A549 treated with dexamethasone at 1 μM for 4 hours (cell line): ENCODE measurements at places on chromosomes 2 and 18. TPM values are rescaled to one million over a fixed set of nuclear protein-coding genes. Genes with fewer than 3 reads are reported as not detected.

Gene POTEC
- total RNA-seq, result not detected in 5 replicates

Gene RGPD3
- total RNA-seq, result 0.14 to 0.25 TPM (median 0.16 TPM) in 5 replicates

Gene CNOT9
- total RNA-seq, result 36.8 to 43.3 TPM (median 40.7 TPM) in 5 replicates

Gene C1GALT1C1L
- 2.1 to 2.4 TPM (median 2.3 TPM) in 5 replicates for total RNA-seq

Gene GAREM1
- 4.2 to 8.2 TPM (median 6.1 TPM) in 5 replicates for total RNA-seq

Gene ZNF396
- total RNA-seq, result 0.58 to 0.75 TPM (median 0.64 TPM) in 5 replicates

Gene TBR1
- 0.01 to 0.09 TPM (median 0.04 TPM) in 4 of 5 replicates, not detected in the other for total RNA-seq

Gene STPG4
- total RNA-seq, result 0.07 TPM in 1 of 5 replicates, not detected in the others

Gene GREB1L
- 3.5 to 7.5 TPM (median 5.3 TPM) in 5 replicates for total RNA-seq

Gene DOK6
- not detected in 5 replicates for total RNA-seq

Gene ICOS
- total RNA-seq, result not detected in 5 replicates

Gene HAAO
- total RNA-seq, result not detected in 5 replicates

Gene SEH1L
- total RNA-seq, result 24.9 to 33.1 TPM (median 28.9 TPM) in 5 replicates

Gene COLEC12
- 0.02 to 0.06 TPM (median 0.03 TPM) in 5 replicates for total RNA-seq

Gene C2orf92
- total RNA-seq, result 0.26 to 0.77 TPM (median 0.59 TPM) in 5 replicates

Gene KCNK3
- 0.45 to 0.86 TPM (median 0.64 TPM) in 5 replicates for total RNA-seq

Gene SCTR
- 0.15 to 0.18 TPM in 2 of 5 replicates, not detected in the others for total RNA-seq

Gene ASXL3
- total RNA-seq, result not detected in 5 replicates

Gene MSTN
- total RNA-seq, result 0.02 TPM in 1 of 5 replicates, not detected in the others

Gene BOD1L2
- total RNA-seq, result not detected in 5 replicates

Gene C2orf78
- not detected in 5 replicates for total RNA-seq

Gene MTERF4
- total RNA-seq, result 23.9 to 26.4 TPM (median 25.6 TPM) in 5 replicates

Gene CNTNAP5
- total RNA-seq, result not detected in 5 replicates

Gene BBS5
- 4.4 to 5.8 TPM (median 5.0 TPM) in 5 replicates for total RNA-seq

Gene NT5DC4
- 0.05 TPM in 1 of 5 replicates, not detected in the others for total RNA-seq

Gene CFAP65
- 0.21 to 0.27 TPM (median 0.22 TPM) in 5 replicates for total RNA-seq

Gene AGXT
- total RNA-seq, result not detected in 5 replicates

Gene TRABD2A
- 11.2 to 16.2 TPM (median 14.5 TPM) in 5 replicates for total RNA-seq

Gene SATB2
- 2.1 to 4.3 TPM (median 3.4 TPM) in 5 replicates for total RNA-seq

Gene NEURL3
- 0.39 to 0.61 TPM (median 0.45 TPM) in 5 replicates for total RNA-seq

Gene ADAM23
- total RNA-seq, result 9.5 to 10.7 TPM (median 9.8 TPM) in 5 replicates

Gene RBKS
- total RNA-seq, result 6.8 to 8.0 TPM (median 7.5 TPM) in 5 replicates

Gene GKN1
- total RNA-seq, result 0.24 to 0.56 TPM (median 0.41 TPM) in 5 replicates

Gene SCYGR4
- total RNA-seq, result not detected in 5 replicates

Gene POTEI
- 0.01 TPM in 1 of 5 replicates, not detected in the others for total RNA-seq

Gene NETO1
- 0.04 TPM in 1 of 5 replicates, not detected in the others for total RNA-seq

Gene B3GNT7
- 2.2 to 3.5 TPM (median 3.0 TPM) in 5 replicates for total RNA-seq

Gene STAT4
- total RNA-seq, result 3.9 to 5.7 TPM (median 4.8 TPM) in 5 replicates

Gene DNER
- 9.1 to 14.0 TPM (median 10.9 TPM) in 5 replicates for total RNA-seq

Gene TTN
- total RNA-seq, result under 0.01 to 0.04 TPM (median 0.01 TPM) in 5 replicates

Gene DSEL
- total RNA-seq, result 0.46 to 0.59 TPM (median 0.54 TPM) in 5 replicates

Gene SERPINB13
- not detected in 5 replicates for total RNA-seq

Gene CCDC148
- 0.14 to 0.35 TPM (median 0.28 TPM) in 5 replicates for total RNA-seq

Gene UGT1A1
- total RNA-seq, result 0.39 to 1.1 TPM (median 0.87 TPM) in 5 replicates

Gene RGPD8
- total RNA-seq, result 2.4 to 4.5 TPM (median 3.6 TPM) in 5 replicates

Gene RAB6D
- 0.02 to 0.06 TPM (median 0.04 TPM) in 4 of 5 replicates, not detected in the other for total RNA-seq

Gene HOXD9
- 0.82 to 1.4 TPM (median 0.93 TPM) in 5 replicates for total RNA-seq

Gene MOGAT1
- total RNA-seq, result not detected in 5 replicates

Gene PPIL3
- 21.2 to 25.8 TPM (median 24.3 TPM) in 5 replicates for total RNA-seq

Gene FBLN7
- total RNA-seq, result 0.32 to 0.78 TPM (median 0.57 TPM) in 5 replicates

Gene ALPG
- total RNA-seq, result 0.37 to 0.74 TPM (median 0.49 TPM) in 5 replicates

Gene CNNM4
- 7.4 to 11.4 TPM (median 10.4 TPM) in 5 replicates for total RNA-seq
